Stimulated activated CD8-positive, alpha-beta memory T cell treated with anti-CD3 and anti-CD28 coated beads, Interleukin-12 subunit alpha, Interleukin-12 subunit beta, amount 100 ng/mL, for 1 hour (primary cell): ENCODE measurements at places on chromosomes 2 and 18.

- no peak for DNase-seq
Observed at GRCh38 chr2:176407706-176408105, 138.5 kb downstream of the MTX2 start.

- no peak for DNase-seq
Observed at GRCh38 chr2:96847586-96847985, 3.8 kb upstream of the ANKRD23 start.

DNA sequence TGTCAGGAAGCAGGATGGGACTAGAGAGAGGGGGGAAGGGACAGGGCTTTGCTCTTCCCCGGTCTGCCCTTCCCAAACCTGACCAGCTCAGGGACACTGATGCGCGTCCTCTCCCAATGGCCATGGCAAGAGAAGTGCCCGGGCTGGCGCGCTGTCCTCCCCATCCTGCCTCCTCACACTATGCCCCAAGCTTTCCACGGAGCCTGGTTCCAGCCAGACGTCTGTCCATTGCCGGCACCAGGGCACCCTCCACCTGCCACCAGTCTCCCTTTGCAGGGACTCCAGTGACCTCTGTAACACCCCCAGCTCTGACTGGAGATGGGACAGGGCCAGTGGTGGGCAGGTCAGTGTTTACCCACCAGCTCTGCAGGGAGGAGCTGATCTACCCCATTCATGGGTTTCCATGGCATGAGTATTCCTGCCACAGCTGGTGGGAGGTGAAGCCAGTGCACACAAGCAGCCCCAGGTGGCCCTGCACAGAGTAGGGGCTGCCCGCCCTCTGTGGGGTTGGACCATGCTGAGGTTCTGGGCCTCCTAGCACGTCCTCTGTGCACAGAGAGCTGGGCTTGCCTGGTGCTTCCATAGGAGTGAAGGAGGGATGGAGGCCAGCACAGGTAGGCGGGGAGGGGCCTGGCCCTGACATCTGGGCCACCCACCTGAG is 109.5 kb downstream of the PXDN start:
- no peak for DNase-seq

DNA sequence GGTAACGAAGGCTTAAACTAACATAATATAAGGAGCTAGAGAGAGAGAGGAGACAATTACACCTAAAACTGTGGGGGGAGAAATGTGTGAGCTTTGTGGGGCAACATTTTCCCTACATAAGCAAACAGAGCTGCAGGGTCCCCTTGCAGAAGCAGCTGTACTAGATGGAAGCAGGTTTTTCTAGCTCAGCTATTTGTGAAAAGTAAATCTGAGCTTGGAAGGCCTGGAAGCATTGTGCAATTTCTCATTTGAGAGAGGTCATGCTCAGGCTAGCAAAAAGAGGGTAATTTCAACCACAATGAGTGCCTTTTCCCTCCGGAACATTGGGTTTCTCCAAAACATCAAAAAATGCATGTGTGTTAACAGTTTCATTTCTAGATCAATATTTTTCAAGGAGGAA is 130.0 kb downstream of the ARL4C start:
- DNase-seq = no peak

GRCh38 chr18:76686737-76687231 is 135.6 kb upstream of the ZNF236 start:
- DNase-seq = no peak

DNA sequence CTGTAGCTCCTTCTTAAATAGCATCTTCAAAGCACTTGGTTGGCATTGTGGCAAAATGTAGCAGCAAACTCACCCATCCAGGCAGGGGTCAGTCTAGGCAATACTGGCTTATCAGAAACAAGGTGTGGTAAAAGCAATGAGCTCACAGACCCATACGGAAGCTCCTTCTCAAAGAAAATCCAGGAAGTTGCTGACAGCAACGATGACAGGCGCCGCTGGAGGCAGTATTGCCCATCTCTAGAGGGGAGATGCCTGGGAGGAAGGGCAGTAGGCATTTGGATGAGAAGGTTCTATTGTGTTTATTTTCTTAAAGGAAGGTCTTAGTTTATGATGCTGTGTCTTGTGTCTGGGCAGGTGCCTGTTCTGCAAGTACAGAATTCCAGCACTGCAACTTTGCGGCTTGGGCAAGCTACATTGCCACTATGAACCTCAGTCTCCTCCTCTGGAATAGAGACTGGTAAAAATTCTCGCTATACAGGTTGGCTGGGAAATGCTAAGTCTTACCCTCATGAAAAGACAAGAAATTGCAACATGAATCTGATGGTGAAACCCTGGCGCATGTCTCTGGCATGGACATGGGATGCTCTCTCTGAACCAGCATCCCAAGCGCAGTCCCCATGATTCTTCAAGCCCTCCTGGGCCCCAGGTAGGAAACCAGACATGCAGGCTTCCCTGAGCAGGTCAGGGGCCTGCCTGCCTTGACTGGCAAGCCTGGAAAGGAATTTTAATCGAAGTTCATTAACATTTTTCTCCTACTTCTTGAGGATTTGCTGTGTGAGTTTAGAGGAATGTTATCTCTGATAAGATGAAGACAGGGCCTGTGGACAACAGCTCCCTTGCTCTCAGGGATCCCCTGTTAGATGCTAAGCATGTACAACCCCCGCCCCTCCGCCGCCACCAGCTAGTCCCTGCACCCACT is 156.0 kb downstream of the TFCP2L1 start:
- no peak for DNase-seq

DNA sequence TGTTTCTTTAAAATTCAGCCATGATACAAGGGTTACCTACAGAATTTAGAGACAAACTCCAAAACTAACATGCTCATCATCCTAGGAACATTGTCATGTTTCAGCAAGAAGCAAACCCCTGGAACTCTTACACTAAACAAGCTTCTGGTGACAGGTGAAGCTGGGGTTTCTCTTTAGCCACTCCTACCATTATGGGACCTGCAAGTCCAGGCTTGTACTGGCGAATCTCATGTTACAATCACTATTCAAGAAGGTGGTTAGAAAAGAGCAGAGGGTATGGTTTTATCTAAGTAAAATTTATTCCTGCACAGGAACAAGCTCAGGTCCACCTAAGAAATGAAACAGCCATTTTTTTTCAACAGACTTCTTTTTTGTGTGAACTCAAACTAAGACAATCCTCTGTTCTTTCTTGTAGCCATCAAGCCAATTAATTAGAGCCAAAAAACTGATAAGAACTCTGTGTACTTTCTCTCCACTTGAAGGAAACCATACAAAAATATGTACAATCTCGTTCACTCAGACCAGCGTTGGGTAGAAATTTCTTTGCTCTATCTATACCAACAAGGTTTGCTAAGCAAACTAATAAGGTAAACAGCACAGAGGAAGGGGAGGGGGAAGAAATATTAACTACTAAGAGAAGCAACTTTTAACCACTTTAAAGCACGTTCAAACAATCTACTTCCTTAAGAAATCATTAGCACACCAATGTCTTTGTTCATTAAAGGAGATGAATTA is 63.3 kb upstream of the NEDD4L start:
- no peak for DNase-seq

DNA sequence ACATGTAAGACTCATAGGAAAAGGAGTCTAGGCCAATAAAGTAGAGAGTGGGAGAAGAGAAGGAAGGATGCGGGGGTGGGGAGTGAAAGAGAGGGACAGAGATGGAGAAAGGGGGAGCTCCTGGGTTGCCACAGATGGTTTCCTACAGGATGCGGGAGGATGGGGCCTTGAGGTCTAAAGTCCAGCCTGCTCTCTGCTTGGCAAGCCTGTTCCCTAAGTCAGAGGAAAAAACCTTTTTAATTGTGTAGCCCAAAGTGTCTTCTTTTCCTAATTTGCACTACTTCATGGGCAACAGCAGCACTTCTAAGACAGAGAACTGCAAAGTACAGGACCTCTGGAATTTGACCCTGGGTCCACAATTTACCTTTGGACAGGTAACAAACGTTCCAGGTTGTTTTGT is 1.4 kb upstream of the FAM110C start:
- DNase-seq = no peak

DNA sequence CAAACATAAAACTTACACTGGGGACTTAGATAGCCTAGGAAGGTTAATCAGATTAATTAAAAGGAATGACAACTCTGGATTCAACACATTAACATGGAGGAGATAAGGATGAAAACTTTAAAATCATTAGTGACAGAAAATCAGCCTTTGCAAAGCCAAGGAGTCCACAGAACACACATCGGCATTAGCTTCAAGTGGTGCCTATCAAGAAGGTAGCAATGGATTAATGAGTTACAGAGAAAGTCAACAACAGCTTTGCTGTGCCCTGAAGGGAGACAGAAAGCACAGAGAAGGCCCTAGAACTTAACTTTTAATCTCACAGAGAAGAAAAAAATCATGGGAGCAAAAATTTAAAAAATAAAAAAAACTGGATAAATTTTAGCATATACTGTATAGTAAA is 88.6 kb downstream of the KCNH7 start:
- DNase-seq = no peak

- DNase-seq = no peak
Observed at GRCh38 chr18:46346213-46346612, 242.0 kb downstream of the HAUS1 start.

GRCh38 chr2:134623046-134623445 is 95.8 kb downstream of the TMEM163 start:
- no peak for DNase-seq

DNA sequence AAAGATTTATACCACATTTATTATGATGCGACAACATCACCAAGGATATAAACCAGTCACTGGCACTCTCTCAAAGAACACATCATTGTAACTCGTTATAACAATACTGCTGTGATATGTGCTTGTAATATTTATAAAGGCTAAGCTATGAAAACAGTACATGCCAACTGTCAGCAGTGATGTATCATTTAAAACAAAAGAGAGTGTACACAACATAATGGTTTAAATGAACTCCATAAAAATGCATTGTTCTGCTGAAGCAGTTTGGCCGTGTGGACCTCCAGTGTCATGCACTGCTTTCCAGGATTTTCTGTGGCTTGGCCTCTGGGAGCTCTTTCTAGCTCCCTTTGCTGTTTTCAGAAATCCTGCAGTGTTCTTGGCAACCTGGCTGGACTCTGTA is 215.6 kb downstream of the MTX2 start:
- DNase-seq = no peak

GRCh38 chr18:34159691-34160185 is 65.0 kb downstream of the NOL4 start:
- DNase-seq = no peak

GRCh38 chr2:146615778-146616177 is 1229.1 kb upstream of the ACVR2A start:
- DNase-seq = no peak

- DNase-seq = no peak
Observed at GRCh38 chr2:163264341-163264740, 425.8 kb upstream of the KCNH7 start.

DNA sequence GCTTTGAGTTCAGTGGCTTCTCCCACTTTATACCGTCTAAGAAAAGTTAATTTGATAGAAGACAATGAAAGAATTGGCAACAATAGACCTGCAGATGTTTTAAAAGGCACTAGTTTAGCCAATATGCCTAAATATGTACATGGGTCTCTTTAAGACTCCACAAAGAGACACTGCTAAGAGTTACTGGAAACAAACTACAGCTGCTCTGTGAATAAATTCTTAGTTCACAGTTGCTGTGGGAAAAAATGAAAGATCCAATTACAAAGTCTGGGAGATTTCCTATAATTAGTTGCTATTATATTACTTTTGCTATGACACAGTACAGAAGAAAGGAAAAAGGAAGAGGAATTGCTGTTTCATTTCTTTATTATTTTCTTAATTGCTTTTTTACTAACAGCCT is 34.3 kb downstream of the SCN9A start:
- no peak for DNase-seq

- no peak for DNase-seq
Observed at GRCh38 chr2:13046557-13047165, 329.9 kb downstream of the TRIB2 start.

- no peak for DNase-seq
Observed at GRCh38 chr18:76389716-76390115, 105.3 kb downstream of the ZNF516 start.

DNA sequence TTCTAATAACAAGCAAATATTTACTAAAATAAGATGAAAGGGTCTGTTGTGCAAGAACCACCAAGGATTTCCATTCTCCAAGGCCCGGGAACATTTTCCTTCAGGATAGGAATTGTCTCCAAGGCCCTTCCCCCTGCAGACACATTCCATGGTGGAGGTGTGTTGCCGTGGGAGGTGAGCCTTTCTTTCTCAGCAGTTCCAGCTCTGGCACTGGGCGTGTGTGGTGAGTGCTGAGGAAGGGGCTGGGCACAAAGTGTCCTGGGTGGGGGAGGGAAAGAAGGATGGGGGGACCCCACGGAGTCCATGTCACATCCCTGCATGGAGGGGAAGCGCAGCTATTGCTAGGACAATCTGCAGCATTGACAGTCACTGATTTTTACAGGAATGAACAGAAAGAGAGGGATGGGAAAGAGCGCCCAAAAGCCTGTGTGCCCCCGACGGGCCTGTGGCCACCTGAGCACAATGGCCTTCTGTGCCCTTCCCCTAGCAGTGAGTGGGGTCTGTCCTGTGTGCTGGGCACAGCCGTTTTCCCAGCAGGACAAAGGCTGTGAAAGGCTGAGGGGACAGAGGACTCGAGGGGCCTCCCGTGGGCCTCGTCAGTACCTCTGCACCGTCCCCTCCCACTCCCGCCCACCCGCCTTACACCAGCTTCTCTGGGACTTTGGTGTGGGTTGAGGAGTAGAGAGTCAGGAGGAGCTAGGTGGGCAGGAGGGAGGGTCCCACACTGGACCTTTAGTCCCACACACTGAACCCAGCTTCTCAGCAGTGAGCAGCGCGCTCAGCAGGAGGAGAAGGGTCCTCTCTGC is 79.8 kb downstream of the PTGR3 start:
- no peak for DNase-seq

DNA sequence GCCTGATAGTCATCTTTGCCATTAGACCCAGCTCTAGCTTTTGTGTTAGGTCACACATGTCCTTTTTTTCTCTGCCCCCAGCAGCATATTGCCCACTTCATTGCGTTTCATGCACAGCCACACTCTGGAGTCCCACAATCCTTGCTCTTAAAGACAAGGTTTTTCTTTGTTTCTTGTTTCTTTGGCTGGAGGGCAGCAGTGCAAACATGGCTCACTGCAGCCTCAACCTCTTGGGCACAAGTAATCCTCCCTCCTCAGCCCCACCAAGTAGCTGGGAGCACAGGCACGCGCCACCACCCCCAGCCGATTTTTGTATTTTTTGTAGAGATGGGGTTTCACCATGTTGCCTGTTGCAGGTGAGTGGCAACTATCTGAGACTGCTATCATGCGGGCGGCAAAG is 16.9 kb upstream of the PAPOLG start:
- DNase-seq = no peak

- DNase-seq = no peak
Observed at GRCh38 chr2:20624884-20625485, 25.9 kb downstream of the HS1BP3 start.
